ENCODE measurements at places on chromosomes 5 and 9. TPM values are rescaled to one million over a fixed set of nuclear protein-coding genes. Genes with fewer than 3 reads are reported as not detected.

Gene SHOC1
- total RNA-seq, result not detected

Gene NADK2
- total RNA-seq, result 27.1 TPM

Gene SLCO6A1
- 0.52 TPM for total RNA-seq

Gene TLX3
- not detected for total RNA-seq

Gene APBA1
- total RNA-seq, result 2.6 TPM
